ENCODE measurements at places on chromosomes 6 and 20.

- no peak for DNase-seq
Observed at GRCh38 chr20:23926944-23927872, 47.7 kb upstream of the CST5 start.

GRCh38 chr6:164889980-164890379 lies 419.4 kb downstream of the C6orf118 start:
- DNase-seq: no peak

GRCh38 chr6:17908831-17909230 lies 78.6 kb downstream of the KIF13A start:
- no peak for DNase-seq

DNA sequence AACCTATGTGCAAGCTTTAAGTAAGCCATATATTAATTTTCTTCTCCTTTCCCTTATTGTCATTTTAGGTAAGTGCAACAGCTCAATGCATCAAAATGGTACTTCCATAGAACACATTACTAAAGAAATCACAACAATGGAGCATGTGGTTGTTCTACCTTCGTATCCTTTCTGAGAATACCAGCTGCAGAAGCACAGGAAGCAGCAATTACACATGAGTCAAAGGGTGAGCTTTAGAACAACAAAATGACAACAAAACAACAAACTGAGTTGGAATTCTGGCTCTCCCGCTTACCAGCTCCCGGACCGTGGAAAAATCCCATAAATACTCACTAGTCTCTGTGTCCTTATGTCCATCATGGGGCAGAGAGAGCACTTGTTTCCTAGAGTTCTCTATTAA lies 108.9 kb downstream of the BCAS1 start:
- DNase-seq: no peak

DNA sequence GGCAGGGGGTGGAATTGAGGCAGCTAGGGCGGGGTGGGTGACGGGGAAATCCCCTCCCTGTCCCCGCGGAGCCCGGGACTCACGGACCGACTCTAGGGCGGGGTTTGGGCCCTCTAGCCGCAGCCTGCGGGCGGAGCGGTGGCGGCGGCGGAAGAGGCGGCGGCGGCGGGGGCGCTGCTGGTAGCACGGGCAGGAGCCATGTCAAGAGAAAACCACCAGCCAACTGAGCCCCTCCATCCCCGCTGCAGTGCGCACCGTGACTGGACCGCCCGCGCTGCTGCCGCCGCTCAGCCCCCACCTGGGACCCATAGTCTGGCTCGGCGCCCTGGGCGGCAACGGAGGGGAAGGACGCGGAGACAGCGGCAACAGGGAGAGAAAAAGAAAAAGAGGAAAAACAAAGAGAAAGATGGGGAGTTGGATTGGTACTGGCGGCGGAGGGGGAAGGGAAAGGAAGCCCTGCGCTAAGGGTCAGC lies 1.2 kb upstream of the C6orf62 start:
- no peak for DNase-seq

GRCh38 chr20:20488388-20488787 lies 120.5 kb downstream of the INSM1 start:
- no peak for DNase-seq

GRCh38 chr20:22456109-22456508 lies 128.3 kb downstream of the FOXA2 start:
- DNase-seq: no peak

DNA sequence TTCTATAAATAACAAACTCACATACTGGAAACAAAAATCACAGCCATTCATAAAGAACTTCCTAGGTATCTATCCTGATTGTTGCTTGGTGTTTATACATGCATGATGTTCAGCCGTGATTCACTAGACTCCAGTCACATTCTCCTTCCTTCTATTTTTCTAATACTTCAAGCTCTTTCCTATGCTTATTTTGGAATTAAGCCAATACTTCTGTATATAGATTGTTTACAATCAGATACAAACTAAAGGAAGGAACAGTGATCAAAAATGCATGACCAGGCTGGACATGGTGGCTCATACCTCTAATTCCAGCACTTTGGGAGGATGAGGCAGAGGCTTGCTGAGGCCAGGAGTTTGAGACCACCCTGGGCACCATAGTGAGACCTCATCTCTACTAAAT lies 377.5 kb upstream of the IRAK1BP1 start:
- DNase-seq: no peak

DNA sequence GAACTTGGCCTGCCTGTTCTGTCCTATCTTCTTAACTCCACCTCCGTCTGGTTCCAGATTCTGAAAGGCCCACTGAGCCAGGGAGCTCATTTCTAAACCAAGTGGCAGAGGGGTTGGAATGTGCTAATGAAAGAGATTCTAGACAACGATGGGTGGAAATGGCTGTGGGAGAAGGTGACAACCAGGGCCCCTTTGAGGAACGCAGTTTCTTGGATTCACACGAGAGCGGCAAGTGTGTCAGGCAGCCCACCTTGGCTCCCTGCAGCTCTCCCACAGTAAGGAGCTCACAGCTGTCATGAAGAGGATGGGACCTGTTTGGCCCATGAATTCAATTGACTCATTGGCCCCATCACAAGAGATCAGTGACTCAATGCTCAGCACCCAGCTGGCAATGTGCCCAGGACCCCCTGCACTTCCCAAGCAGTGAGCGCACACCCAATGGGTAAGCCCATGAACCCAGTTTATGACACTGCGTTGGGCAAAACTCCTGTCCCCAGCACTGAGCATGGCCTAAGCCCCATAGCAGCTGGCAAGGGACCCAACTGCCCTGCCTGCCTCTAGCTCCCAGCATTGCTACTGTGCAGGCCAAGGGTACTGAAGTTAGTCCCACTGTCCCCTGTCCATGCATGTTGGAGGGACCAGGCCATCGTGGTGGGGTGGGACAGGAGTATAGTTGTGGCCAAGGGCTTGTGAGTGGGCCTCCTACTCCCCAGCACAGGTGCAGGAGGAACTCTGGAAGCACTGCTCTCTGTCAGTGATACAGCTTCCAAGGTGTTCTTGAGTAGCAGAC lies 16.4 kb downstream of the MRPS18A start:
- DNase-seq: no peak

- no peak for DNase-seq
Observed at GRCh38 chr6:42269553-42269952, 51.9 kb upstream of the MRPS10 start.

- DNase-seq: no peak
Observed at GRCh38 chr6:31531771-31532643, 3.2 kb downstream of the MCCD1 start.

GRCh38 chr6:32967151-32968091 lies 973 bp upstream of the BRD2 start:
- DNase-seq: peak; percentile 22

DNA sequence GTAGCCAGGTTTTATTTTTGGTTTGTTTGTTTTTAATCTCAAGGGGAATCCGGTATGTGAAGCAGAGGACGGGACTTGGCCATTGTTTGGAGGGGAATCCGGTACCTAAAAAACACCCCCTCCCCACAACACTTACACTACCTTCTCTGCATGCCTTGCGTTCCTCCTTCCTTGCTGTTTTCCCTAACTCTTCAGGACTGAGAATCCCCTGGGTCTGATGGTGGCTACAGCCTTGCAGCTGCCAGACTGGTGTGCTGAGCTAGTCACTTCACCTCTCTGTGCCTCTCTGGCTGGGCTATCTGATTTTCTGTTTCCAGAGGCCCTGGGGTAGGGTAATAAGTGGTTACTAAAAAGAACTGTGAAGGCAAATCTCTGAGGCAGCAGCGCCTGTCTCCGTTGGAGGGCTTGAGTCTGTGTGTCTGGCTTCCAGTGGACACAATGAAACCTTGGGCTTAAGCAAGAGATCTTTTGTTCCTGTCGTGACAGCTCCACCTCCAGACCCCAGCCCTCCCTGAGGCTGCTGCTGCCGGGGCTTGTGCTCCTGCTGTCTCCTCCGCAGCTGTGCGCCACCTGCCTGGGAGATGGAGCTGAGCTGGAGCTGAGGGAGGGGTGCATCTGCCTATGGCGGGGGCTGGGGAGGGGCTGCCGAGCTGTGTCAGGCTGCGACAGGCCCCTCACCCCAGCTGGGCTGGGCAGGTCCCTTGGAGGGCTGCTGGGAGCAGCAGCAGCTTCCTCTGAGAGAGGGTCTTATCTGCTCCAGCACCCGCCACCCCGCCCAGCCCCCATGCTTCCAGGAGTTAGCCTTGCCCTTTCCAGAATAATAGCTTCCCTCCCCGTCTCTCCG lies 65.8 kb upstream of the CCDC167 start:
- peak; percentile 42 for DNase-seq

- no peak for DNase-seq
Observed at GRCh38 chr20:10666221-10667076, 7.3 kb downstream of the JAG1 start.

- no peak for DNase-seq
Observed at GRCh38 chr20:43953919-43954592, 39.4 kb downstream of the TOX2 start.

GRCh38 chr6:137792160-137793033 lies 74.7 kb upstream of the TNFAIP3 start:
- DNase-seq: no peak

DNA sequence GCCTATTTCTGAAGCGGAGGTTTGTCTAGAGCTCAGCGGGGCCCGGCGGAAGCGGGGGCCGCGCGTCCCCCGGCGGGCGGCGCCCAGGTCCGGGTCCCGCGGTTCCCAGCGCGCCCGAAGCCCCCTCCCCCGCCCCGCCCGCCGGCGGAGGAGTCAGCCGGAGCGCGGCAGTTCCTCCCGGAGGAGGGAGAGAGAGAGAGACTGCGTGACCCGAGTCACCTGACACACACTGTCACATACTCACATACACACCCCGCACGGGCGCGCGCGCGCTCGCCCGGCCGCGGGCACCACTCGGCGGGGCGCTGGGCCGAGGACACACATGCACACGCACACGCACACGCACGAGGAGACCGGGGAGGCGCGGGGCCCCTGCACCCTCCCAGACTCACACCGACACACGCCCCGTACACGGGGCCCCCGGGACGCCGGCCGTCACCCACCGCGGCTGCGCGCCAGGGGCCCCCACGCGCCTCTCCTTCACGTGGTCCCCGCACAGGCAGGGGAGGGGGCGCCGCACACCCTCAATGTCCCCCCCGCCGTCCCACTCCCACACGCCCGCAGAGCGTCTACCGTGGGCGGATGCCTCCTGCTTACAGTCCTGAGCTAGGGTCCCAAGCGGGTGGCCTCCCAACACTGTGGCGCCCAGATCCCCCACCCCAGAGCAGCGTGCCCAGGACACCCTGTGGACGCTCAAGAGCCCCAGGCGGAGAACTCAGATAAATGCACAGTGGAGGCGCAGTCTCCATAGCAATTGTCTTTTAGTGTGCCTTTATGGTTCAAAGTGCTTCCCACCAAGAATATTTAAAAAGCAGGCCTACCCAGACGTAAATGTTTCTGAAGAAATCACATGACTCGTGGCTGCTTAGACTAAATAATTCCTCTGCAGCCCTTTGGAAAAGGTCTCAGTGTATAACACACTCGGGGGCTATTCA lies at the start of gene RRAGD:
Gene RRAGD (minus strand): TSS at position 203 of the 935 bp plus-strand sequence. CDS start 280 bp downstream, outside the sequence.
- no peak for DNase-seq

DNA sequence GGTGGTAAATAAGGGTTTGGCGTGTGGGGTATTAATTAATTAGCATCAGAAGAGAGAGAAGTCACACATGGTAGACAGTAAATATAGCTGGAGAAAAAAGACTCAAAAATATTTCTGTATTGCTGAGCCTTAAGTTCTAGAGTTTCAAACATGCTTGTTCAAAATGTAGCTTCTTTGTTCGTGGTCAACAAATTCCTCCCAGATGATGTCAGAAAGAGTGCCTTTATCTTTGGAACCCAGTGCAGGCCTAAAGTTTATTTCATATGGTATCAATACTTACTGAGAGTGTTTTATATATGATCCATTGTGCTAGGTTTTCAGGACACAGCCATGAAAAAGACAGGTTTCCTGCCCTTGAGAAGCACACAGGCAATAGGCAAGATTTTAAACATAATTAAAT lies 18.3 kb downstream of the MARCKS start:
- no peak for DNase-seq

- no peak for DNase-seq
Observed at GRCh38 chr6:36265744-36266143, 4.1 kb upstream of the PNPLA1 start.

DNA sequence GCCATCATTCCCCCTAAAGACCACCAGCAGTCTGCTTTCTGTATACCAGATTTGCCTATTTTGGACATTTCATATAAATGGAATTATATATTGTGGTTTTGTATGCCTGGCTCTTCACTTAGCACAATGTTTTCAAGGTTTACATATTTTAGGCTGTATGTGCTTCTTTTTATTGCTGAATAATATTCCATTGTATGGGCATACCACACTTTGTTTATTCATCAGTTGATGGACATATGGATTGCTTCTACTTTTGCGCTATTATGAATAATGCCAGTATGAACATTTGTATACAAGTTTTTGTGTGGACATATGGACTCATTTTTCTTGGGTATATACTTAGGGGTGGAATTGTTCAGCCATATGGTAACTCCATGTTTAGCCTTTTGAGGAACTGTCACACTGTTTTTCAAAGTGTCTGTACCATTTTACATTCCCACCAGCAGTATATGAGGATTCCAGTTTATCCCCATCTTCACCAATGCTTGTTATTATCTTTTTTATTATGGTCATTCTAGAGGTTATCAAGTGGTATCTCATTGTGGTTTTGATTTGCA lies 12.7 kb downstream of the L3MBTL1 start:
- no peak for DNase-seq

DNA sequence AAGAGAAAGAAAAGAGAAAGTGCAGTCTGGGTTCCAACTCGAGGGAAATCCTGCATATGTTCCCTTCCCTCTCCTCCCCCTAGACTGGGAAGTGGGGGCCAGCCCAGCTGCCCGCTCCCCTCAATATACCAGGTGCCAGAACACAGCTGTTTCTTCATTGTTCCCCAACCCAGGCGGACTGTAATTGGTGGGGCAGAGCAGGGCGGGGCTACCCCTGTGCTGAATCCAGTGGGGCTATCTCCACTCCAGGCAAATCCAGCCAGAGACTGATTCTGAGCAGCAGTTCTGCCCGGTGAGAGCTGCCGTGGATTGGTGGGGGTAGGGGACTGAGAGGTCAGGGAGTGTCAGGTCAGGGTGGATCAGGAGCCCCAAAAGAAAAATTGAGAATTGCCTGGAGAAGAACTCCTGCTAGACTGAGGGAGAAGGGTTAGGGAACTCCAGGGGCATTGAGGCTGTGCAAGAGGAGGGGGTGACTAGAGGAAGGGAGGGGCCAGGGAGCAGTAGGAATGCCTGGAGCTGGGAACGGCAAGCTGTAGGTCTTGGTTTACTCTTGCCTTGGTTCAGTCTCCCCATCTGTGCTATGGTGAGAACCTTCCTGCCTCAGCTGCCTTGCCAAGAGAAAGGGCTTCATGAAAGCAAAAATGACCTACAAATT lies at the start of gene MYMX:
Gene MYMX (plus strand): TSS at position 250 of the 655 bp plus-strand sequence. CDS start 546 bp downstream, outside the sequence.
- no peak for DNase-seq

Measured in NCI-H1417 treated with DMSO at 0.1 percent for 48 hours (cell line).